Activated T-cell treated with anti-CD3 and anti-CD28 coated beads, Interleukin-2, amount 50 U/mL, for 4 hours (primary cell): ENCODE measurements at places on chromosomes 7 and 10. TPM values are rescaled to one million over a fixed set of nuclear protein-coding genes. Genes with fewer than 3 reads are reported as not detected.

GRCh38 chr7:135709508-135709907 is 18.5 kb downstream of the SLC13A4 start:
- DNase-seq = no peak

FOXP2 gene
- not detected for total RNA-seq

GRCh38 chr10:20380401-20380800 is 516.7 kb downstream of the NEBL start:
- DNase-seq = no peak

MEST gene
- 5.9 TPM for total RNA-seq
